GM12878 (cell line): ENCODE measurements at places on chromosomes 7 and 10. TPM values are rescaled to one million over a fixed set of nuclear protein-coding genes. Genes with fewer than 3 reads are reported as not detected.

DNA sequence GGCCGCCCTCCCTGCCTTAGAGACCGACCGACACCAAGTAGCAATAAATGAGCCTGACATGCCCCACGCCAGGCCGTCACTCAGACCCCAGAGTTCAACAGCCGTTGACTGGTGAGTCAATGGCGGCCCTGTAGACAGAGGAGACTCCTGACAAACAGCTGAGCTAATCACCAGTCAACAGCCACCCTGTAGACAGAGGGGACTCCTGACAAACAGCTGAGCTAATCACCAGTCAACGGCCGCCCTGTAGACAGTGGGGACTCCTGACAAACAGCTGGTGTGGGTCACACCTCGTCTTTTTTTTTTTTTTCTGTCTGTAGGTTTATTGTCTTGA, 16.9 kb upstream of the KNDC1 start:
- DNase-seq = no peak

DNA sequence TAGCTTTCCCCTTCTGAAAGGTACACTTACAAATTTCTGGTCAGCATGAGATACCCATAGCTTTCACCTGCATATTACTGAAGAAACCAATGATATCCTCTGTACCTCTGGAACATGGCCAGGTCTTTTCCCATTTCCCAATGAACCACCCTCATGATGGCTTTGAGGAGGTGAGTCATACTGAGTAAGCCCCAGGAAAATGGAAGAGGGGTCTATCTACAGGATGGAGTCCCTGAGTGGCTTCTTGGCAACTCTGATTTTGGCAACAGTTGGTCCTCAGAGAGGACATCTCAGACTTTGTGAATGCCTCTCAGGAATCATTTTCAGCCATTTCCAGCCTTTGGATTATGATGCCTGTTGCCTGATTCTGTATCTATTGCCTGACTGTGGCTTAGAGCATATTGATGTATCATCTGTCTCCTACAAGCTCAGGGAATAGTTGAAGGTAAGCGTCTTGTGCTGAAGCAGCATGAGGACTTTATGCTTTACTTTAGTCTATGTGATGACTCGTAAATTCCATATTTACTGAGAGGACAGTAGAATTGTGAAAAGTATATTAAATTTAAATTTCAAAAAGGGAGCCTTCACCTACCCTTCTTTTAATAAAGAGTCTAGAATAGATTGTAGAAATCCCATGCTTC, 84.7 kb upstream of the DKK1 start:
- no peak for DNase-seq

DNA sequence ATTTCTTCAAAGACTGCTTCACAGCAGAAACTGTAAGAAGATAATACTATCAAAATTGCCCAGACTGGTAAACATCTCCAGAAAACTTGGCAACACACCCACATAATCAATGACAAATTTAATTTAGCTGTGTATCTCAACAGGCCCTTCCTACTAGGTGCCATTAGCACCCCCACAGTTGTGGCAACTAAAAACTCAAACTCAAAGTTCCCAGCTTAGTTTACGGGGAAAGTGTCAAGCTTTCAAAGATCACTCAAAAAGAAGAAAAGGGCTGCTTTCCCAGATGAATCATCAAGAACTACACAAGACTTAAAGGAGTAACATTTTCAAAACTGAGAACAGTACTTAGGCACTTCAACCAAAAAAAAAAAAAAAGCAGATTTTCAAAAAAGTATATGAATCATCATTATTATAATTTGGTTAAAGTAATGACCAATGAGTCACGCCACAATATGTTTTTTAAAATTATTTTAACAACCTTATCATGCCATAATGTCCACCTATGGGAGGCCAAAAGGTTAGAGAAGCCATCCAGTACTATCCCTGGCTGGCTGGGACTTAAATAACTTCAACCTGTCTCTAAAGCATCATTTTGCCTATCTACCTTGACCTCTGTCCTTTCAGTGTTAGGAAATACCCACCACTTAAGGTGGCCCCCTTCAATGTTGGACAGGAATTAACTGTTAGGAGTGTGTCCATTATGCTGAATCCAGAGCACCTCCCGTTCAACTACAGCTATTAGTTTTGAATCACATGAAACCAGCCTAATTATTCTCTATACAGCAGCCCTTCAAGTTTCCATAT, 90.8 kb downstream of the ZFAND4 start:
- DNase-seq = no peak

Gene NUTM2D
- total RNA-seq = 1.6 and 1.8 TPM in 2 replicates
